Immature natural killer cell (primary cell): ENCODE measurements at places on chromosomes 16 and 17.

DNA sequence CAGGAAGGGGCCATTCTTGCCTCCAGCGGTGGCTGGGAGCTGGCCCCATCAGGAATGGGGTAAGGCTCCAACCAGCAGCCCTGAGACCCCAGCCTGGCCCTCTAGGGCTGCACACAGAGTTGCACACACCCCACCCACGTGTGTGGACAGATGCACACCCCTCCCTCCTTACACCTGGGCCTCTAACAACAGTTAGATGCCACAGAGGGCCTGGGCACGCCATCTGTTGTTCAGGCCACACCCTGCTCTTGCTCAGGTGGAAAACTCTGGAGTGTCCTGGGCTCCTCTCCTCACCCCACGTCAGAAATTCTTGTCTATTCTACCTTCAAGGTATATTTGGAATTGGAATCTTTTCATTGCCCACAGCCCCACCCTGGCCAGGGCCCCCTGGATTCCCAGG is 13.3 kb upstream of the RAI1 start:
- no peak for DNase-seq

- DNase-seq, result no peak
Measured at GRCh38 chr17:5745111-5745813, 161.0 kb upstream of the NLRP1 start.

- DNase-seq, result no peak
Measured at GRCh38 chr17:13940858-13941665, 128.2 kb upstream of the COX10 start.

DNA sequence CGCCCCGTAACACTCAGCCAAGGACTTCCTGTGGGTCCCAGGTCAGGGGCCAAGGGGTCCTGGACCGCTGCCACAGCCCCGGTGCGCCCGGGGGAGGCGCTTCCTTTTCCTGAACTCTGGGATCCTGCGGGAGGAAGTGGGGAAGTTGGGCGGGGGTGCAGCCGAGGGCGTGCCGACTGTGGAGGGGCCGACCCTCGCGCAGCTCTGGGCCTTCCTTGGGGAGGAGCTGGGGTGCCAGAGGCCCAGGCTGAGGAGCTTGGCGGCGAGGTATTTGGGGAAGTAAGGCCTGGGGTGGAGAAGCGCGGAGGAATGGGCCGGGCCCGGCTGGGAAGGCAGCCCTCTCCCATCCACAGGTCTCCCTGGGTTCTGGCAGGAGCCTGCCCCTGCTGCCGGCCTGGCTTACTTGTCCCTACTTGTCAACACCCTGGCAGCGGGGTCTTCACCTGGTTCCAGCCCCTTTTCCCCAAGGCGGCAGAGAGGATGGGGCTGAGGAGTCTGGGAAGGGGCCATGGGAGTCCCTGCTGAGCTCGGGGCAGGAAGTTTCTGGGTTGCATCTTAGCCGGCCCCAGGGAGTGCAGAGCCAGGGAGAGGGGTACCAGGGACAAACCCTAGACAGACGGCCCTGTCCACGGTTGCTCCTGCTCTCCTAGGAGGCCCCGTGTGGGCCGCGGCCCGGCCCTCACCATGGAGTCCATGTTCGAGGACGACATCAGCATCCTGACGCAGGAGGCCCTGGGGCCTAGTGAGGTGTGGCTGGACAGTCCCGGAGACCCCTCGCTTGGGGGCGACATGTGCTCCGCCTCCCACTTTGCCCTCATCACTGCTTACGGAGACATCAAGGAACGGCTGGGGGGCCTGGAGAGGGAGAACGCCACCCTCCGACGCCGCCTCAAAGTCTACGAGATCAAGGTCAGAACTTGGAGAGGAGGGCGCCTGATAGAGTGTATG is 1.7 kb downstream of the TBKBP1 start:
- no peak for DNase-seq

DNA sequence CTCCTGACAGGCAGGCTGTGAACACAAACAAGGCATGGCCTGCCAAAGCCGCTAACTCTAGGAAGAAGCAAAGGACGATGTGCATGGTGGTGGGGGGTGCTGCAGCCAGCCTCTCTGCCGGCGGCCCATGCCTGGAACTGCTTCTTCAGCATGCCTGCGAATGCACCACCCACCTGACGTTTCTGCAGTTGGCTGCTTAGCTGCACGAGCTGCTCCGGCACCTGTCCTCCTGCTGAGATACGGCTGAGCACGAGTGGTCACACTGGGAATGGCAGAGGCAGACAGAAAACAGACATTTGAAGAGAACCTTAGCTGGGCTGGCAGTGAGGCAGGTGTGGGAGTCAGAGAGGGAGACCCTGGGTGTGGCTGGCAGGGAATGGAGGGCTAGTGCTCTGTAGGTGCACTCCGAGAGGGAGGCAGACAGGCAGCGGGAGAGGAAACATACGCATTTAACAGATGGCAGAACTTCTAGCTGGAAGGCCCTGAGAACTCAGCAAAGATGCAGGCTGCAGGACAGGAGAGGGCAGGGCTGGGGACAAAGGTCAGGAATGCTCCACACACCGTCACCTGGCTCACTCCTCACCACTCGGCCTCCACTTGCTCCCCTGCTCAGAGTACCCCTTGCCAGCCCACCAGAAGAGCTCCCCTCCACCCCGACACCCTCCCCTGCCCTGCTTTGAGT is 5.2 kb downstream of the FLCN start:
- no peak for DNase-seq

- DNase-seq, result no peak
Measured at GRCh38 chr16:28003923-28004322, 59.6 kb downstream of the GSG1L start.

- DNase-seq, result no peak
Measured at GRCh38 chr16:83779886-83780285, 27.9 kb upstream of the HSBP1 start.

DNA sequence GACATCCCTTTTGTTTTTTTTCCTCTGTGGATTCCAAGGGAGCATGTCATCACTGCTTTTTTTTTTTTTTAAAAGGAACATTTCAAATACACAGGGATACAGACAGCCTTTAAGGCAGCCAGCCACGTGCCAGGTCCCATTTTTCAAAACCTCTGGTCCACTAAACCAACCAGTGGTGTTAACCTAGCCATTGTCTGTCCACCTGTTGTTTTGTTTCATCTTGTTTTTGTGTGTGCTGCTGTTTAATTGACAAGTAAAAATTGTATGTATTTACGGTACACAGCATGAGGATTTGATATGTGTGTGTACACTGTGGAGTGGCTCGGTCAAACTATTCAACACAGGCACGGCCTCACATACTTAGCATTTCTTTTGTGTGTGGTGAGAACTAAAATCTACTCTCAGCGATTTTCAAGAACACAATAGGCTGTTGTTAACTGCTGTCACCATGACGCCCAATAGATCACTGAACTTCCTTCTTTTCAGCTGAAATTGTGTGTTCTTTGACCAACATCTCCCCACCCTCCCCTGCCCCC is 19.2 kb downstream of the TMEM114 start:
- DNase-seq, result no peak

DNA sequence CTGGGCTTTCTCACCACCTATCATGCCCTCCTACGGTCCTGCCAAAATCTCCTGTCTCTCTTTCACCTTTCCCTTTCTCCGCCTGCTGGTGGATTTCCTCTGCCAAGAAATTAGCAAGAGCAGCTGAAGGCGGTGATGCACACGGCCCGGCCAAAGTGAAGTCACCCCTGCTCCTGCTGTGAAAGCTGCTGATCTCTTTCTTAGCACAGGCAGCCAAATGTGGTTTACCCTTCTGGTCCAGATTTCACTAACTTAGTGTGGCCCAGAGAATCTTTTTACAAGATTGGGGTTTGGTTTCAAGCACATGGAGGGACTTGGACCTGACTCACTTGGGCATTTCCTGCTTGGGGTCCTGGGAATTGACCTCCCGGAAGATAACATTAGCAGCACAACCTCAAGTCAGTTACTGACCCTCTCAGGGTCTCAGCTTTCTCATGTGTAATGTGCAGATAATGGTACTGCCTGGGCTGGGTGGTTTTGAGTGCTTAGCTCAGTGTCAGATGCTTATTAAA is 155.7 kb downstream of the SOCS1 start:
- DNase-seq, result no peak

GRCh38 chr17:31200287-31200686 is 96.8 kb downstream of the OMG start:
- no peak for DNase-seq
